ENCODE measurements at places on chromosomes 5 and 9.
A peak's percentile ranks its signal among the peaks of the same experiment; 100 is the strongest.

DNA sequence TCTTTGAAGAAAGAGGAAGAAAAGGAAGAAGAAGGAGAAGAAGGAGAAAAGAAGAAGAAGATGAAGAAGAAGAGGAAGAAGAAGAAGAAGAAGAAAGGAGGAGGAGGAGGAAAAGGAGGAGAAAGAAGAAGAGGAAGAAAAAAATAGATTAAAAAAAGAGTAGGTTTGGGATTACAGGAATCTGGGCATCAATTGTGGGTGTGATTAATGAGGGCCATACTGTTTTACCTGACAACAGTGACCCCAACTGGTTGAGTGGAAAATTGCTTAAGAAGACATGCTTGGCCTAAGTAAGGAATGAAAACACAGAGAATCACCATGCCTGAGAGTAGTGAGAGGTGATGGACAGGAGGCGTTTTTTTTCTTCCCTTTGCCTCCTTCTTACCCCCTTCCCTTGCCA is 114.6 kb downstream of the FAM170A start:
- peak; percentile 82 for DNase-seq

DNA sequence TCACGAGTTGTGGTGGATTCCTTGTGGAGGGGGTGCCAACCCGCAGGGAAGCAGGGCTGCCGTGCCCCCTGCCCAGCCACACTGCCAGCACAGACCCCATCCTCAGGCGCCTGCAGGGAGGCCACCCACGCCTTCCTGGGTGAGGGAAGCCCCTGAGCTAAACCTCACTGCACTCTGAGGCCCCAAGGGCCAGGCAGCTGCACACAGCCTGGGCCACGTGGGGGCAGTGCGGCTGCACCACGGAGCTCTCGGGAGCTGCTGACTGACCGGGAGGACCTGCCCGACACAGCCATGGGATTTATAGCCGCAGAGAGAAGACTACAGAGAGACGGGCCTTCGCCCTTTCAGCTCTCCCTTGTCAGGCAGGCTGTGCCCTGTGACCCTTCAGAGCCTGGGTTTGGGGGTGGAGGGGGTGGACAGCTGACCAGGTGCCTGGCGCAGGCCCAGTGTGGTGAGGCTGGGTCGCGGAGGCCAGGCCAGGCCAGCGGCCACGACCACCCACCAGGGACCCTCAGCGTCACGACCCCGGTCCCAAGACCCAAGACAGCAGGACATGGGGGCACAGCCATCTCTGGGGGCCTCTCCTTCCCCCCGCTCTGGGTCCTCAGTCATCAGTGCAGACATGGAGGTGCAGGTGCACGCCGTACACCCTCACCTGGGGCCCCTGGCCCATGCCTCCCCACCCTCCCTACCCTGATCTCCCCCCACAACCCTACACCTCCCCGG is 4.3 kb upstream of the AHRR start:
- peak; percentile 96 for DNase-seq

DNA sequence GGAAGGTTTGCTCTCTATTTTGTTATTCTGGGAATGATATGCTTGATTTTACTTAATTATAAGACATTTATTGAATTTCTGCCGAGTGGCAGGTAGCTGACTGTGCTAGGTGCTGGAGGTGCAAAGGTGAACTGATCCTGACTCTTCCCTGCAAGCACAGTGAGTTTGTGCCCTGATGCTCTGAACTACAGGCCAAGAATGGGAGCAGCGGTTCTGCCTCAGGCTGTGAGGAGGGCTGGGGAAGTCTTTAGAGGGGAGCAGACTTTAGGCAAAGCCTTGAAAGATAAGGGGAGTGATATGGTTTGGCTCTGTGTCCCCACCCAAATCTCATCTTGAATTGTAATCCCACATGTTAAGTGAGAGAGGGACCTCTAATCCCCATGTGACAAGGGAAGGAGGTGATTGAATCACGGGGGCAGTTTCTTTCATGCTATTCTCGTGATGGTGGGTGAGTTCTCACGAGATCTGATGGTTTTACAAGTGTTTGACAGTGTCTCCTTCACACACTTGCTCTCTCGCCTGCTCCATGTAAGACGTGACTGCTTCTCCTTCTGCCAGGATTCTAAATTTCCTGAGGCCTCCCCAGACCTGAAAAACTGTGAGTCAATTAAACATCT is 73.1 kb downstream of the NDFIP1 start:
- DNase-seq, result no peak

DNA sequence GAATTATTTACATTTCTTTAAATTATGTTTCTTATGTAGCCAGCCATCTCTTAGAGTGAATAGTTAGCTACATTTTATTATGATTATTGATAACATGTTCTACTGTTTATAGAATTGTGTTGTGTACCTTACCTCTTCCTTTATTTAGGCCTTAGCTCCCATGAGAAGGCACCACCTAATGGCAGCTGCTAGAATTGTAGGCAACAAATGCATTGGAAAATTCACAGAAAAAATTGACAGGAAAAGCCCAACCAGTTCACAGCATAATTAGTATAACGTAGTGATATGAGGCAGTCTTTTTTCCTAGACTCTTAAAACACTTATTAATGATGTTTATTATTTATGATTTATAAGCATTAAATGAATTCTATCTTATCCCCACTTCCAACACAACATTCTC is 175.8 kb downstream of the WDR70 start:
- DNase-seq, result peak; percentile 52

DNA sequence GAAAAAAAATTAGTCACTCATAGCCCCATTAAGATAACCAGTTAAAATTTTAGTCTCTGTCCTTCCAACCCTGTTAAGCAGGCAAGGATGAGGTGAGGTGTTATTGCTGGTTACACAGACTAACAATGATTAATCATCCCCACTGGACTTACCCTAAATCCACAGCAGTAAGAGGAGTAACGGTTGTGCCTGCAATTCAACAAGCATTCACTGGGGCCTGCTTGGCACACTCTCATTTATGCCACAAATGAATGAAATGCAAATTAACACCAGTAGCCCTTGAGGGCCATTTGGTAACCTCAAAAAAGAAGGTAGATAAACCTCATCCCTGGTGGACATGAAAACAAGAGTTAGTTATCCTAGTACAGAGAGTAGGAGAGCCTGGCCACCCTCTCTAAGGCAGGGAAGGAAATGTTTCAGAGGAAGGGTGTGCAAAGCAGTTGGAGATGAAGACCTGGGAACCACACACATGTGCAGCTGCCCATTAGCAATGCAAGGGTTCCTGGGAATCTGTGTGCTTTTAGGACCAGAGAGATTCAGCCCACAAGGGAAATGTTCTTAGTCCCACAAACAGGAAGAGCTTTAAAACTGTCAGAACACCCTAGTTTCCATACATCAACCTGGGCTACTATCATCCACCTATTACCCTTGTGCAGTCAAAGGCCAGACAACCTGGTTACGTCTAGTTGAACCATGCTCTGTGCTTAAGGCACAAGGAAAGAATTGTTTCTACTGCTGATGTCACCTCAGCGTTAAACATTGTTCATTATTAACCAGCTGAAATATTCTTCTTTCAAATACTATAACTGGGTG is 7.7 kb downstream of the LHFPL2 start:
- peak; percentile 34 for DNase-seq

GRCh38 chr9:19490828-19491227 is 82.0 kb downstream of the ACER2 start:
- DNase-seq, result no peak

DNA sequence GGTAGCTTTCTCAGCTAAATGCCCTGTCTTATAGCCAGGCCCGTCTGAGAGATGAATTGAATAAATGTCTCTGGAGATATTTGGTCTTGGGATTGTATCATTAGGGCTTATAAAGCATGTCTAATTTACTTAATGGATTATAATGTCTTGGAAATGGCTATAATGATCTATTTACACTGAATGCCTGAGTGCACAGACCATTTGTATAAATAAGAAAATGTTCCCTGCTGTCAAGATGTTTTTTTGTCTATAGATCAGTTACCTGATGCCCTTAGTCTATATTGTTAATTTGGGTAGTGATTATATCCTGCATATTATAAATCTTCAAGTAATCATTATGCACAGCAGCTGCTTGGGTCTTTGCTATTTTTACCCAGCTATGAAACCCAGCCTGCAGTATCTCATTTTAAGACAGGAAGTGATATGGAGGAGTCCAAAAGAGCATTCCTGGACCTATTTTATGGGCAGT is 112.9 kb upstream of the ACTBL2 start:
- no peak for DNase-seq

DNA sequence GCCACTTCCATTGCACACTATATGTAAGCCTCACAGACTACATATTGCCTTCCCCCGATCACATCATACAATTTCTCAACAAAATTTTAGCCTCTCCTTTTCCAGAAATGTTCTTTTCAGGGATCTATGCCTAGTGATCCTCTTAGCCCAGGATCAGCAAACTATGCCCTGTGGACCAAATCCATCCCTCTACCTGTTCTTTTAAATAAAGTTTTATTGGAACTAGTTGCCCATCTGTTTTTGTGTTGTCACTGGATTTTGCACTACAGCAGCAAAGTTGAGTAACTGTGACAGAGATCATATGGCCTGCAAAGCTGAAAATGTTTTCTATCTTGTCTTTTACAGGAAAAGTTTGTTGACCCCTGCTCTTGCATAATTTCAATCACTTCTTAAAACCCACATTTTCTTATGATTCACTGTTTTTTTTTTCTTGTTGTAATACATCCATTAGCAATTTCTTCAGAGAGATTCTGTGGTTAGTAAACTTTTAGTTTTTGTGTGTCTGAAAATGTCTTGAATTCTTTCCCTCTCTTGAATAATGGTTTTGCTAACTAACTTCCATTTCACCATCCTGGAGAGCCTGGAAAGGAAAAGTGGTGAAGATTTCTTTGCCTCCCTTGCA is 7.1 kb downstream of the TXNDC8 start:
- no peak for DNase-seq

DNA sequence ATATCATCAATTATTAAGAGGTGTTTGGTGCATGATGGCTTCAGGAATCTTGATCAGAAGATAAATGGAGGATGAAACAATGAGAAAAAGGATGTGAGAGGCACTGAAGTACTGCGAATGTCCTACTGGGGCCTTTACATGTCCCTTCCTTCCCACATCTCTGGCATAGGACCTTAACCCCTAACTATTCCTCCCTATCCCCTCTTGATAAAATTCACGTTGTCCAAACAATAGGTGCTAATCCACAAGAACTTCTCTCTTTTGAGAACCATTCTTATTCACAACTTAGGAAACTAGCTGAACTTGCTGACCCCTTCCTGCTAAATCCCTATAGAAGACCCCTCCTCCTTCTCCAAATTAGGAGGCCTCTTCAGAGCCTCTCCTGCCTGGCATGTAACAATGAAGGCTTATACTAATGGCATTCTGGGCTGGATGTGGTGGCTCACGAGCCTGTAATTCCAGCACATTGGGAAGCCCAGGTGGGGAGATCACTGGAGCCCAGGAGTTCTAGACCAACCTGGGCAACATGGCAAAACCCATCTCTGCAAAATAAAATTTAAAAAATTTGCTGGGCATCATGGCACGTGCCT is 276.5 kb upstream of the SMARCA2 start:
- DNase-seq, result no peak

DNA sequence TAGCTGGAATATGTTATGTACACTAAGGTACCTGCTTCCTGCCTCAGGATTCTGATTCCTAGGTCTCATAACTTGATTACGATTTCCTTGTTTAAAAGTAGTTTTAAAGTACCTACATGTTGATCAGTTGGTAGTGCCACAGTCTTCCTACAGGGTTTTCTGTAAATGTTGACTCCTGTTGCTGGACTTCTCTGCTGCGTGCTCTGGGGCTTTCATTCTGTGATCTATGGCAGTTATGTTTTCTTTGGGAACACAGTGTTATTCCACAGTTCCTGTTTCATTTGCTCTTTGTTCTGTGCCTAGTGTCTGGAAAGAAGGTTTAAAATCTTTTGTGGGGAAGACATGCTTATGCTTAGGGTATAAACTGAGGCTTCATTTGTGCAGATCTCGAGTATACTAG is 343.5 kb downstream of the PLK2 start:
- no peak for DNase-seq

- DNase-seq, result no peak
Measured at GRCh38 chr5:14572836-14573235, 8.8 kb upstream of the OTULINL start.

DNA sequence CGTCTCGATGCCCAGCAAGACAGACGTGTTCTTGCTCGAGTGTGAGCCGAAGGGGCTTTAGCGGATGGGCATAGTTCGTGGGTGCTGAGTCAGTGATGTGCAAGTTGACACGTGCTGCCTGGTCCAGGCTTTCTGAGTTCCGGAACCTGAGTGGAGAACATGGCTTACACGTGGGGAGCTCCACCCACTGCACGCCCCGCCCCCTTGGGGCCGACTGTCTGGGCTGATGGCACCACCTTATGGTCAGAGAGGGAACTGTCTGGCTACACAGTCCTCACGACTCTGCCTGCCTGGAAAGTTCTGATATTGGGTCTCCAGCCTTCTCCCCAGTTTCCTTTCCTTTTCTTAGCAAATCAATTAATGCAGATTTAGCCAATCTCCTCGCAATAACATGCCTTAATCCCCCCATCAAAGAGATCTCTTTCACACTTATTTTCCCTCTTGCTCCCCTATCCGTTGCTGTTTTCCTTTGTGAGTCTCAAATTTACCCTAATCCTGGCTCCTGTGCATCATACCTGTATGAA is 3.8 kb upstream of the STC2 start:
- DNase-seq, result peak; percentile 92

GRCh38 chr9:127919253-127919815 is 2.5 kb upstream of the ST6GALNAC4 start:
- peak; percentile 96 for DNase-seq

- DNase-seq, result no peak
Measured at GRCh38 chr9:88986776-88987175, 4.5 kb upstream of the S1PR3 start.

GRCh38 chr9:112174965-112175795 is at the start of gene SUSD1:
Gene SUSD1, minus strand, starts transcription at chr9:112175297. Its CDS starts 62 bp downstream, at chr9:112175235.
- peak; percentile 66 for DNase-seq

- no peak for DNase-seq
Measured at GRCh38 chr5:4576161-4576748, 563.9 kb upstream of the ADAMTS16 start.

DNA sequence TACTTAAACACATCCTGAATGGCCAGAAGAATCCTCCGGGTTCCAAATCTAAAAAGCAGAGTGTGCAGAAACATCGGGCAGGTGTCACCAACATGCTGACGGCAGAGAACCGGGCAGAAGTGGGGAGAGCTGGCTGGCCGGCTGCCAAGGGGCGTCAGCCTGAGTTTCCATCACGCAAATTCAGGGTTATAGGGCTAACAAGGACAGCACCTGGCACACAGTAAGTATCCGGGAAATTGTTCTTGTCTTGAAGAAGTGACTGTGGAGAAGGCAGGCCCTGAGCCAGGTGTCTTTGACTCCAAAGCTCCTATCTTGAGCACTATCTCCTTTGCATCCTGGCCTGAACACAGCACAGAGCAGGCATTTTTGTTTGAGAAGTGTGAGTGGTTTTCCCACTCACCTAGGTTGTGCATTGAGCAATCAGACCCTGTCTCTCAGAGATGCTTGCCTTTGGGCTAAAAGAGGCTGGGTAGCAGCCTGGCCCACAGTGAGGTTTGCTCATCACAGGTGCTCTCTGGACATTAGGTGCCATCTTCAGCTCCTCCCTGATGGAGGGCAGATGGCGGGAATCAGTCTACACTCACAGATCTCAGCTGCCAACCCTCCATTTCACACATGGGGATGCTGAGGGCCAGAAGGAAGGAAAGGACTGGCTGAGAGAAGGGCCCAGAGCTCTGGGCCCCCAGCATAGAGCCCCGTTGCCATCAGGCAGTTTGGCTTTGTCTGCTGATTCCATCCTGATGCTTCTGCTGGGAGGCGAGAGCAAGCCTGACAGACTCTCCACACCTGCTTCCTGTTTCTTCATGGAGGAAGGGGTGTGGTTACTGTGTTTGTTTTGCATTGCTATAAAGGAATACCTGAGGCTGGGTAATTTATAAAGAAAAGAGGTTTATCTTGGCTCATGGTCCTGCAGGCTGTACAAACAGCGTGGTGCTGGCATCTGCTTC is 52.8 kb downstream of the WHRN start:
- peak; percentile 77 for DNase-seq
